ENCODE measurements at places on chromosomes 4 and X. TPM values are rescaled to one million over a fixed set of nuclear protein-coding genes. Genes with fewer than 3 reads are reported as not detected.

Gene CWH43
- total RNA-seq, result not detected

Gene LRIT3
- not detected for total RNA-seq

DNA sequence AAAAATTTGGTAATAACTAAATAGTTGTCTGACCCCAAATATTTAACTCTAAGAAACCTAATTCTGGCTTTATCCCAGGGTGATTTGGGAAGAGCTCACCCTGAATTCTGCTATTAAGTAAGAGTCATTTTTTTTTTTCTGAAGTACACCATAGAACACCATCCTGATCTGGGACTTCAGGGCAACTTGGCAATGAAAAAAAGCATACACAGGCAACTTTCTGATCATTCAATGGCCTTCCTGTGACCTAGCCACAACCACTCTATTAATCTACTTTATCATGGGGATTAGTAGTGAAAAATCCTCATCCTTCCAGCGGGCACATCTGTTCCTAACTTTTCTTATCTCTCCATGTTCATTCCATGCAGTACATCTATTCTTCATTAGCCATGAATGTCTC is 333.2 kb upstream of the MAD2L1 start:
- no peak for DNase-seq

GRCh38 chrX:155334486-155335336 is at the start of gene CLIC2:
TSS of gene CLIC2 (minus strand) at chrX:155334614. CDS start at chrX:155334427, 187 bp downstream.
- DNase-seq, result peak; percentile 95

Gene ZNF711
- 7.2 TPM for total RNA-seq

GRCh38 chr4:46945062-46945461 is 36.0 kb upstream of the COX7B2 start:
- no peak for DNase-seq

GRCh38 chrX:15043538-15043937 is 170.3 kb downstream of the MOSPD2 start:
- DNase-seq, result peak; percentile 16

Gene ZNF182
- 5.9 TPM for total RNA-seq

DNA sequence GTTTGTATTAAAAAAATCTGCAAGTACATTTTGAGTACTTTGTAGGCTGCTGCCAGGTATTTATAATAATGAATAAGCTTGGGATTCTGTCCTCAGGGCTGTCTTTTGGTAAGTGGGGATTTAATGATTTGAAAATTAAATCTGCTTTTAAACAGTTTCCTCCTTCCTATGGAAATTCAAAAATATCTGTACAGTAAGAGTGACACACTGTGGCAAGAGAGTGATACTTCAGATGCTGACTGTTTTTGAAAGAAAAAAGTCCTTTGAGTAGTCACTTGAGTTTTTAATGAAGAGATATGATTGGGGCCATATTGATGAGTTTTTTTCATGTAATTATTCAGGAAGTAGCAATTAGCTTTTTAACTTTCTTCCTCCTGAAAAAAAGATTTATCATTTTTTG is 49.2 kb downstream of the SMARCAD1 start:
- DNase-seq, result no peak

Gene RS1
- total RNA-seq, result not detected
